ENCODE measurements at places on chromosomes 16 and 17.

- DNase-seq = no peak
Observed at GRCh38 chr17:41003926-41004325, 4.2 kb upstream of the KRTAP3-2 start.

- DNase-seq = no peak
Observed at GRCh38 chr16:47503936-47504335, 42.8 kb downstream of the PHKB start.

DNA sequence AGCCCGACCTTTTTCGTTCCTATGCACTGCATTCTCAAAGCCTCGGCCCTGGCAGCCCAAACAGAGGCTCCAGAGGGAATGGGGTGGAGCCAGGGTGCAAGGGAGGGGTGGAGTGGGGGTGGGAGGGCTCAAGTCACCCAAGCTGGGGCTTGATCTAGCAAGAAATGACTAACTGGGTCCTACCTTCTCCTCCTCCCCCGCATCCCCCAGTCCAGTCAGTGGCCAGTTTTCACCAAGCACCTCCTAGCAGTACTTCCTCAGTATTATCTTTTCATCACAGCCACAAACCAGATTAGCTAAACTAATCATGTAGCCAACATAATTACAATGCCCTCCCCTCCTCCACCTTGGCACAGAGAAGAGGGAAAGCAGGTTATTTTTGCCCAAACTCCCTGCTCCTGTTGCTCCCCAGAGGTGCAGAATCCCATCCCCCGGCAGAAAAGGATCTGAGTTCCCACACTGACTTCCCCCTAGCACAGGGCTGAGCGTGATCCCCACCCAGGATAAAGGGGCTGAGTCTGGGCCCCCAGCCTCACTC, 2.2 kb downstream of the JUP start:
- DNase-seq = no peak

GRCh38 chr16:78897299-78897698, 703.2 kb downstream of the MAF start:
- no peak for DNase-seq

- DNase-seq = no peak
Observed at GRCh38 chr17:27481327-27481726, 25.1 kb downstream of the KSR1 start.
